ENCODE measurements at places on chromosomes 5 and 9.

DNA sequence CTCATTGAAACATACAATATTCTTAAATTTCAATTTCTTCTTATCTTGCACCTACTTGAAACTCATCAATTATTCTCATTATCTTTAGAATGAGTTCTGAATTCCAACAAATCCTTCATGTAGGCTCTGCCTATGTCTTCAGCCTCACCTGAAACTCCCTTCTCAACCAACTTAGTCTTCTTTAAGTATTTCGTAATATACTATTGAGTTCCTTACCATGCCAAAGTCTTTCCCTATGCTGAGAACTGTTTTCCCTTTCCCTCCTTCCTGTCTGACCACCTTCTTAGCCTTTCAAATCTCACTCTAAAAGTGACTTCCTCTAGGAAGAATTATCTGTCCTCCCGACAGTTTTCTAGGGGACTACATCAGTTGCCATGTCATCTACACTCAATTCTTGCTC, 50.9 kb upstream of the ZFAND5 start:
- no peak for DNase-seq

GRCh38 chr5:171633776-171634470, 151.7 kb upstream of the SMIM23 start:
- no peak for DNase-seq

DNA sequence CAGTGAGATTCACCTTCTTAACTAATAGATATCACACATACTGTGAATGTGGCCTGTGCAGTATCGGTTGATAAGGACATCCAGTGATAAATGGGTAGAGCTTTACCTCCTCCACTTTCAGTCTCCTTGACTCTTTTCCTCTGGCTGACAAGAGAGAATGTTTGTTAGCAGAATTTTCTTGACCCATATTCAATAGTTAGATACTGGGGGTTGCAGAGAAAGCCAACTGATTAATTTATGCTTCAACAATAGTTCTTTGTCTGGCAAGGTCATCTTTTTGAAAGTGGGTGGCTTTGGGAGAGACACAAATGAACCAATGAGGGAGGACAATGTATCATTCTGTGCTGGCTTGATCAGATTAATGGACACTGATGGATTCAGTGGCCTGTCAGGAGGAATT, 30.3 kb downstream of the TTC23L start:
- no peak for DNase-seq

DNA sequence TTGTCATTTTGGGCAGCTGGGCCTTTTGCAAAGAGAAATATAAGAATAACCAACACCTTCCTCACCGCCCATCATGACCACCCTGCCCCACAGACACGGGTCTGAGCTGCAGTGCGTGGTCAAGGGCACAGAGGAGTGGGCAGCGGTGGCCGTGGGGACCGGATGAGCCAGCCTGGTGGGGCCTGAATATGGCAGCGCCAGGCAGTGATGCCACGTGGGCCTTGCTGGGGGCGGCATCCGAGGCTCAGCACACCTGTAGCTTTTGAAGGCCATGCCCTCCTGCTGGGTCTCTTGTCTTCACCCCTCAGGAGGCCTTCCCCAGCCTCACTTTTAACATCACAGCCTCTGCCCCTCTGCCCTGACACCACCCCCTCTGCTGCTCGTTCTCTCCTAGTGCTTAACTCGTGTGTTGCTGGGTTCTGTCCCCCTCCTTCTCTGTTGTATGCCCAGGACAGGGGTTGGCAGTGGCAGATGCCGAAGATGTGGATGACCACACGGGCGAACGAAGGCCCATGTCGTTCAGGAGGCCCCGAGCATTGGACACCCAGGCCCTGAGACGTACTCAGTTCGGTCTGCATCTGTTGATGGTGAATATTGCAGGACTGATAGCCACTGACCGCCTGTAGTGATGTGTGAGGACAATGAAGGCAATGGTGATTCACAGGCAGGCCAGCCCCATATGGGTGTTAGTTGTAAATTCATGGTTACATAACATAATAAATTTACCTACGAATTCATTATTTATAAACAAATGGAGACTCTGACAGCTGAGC, 46.0 kb downstream of the AHRR start:
- no peak for DNase-seq

DNA sequence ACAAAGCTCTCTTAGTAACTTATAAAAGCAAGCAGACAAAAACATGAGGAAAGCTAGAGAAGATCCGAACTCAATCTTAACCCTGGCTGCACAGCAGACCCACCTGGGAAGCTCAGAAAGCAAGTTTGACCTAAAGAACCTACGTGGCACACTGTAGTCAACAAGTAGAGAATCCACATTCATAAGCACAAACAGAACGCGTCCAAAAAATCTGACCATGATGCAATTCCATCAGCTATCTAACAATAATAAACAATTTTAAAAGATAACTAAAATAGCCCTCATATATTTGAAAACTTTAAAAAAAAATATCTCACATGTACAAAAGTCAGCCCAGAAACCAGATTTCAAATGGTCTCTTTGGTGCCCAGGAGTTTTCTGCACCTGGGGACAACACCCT, 4.6 kb downstream of the LMAN2 start:
- DNase-seq = no peak

All from SK-N-MC (cell line).